Urinary bladder (tissue), 4 donors: ENCODE measurements at places on chromosomes 2 and 18. TPM values are rescaled to one million over a fixed set of nuclear protein-coding genes. Genes with fewer than 3 reads are reported as not detected.

- DNase-seq: no peak
Observed at GRCh38 chr2:238855891-238856580, 8.2 kb downstream of the TWIST2 start.

- DNase-seq: no peak
Observed at GRCh38 chr2:98012561-98012991, 16.8 kb upstream of the TMEM131 start.

THSD7B gene
- polyA plus RNA-seq: 0.11 TPM

GRCh38 chr2:86039963-86040655, 65.6 kb downstream of the POLR1A start:
- no peak for DNase-seq

- no peak for DNase-seq
Observed at GRCh38 chr18:41144441-41144840, 810.6 kb upstream of the PIK3C3 start.
